Esophagus (tissue), 2 donors: ENCODE measurements at places on chromosomes 16 and 17. TPM values are rescaled to one million over a fixed set of nuclear protein-coding genes. Genes with fewer than 3 reads are reported as not detected.

Gene SSTR5
- polyA plus RNA-seq, result 0.05 TPM

Gene SMPD3
- polyA plus RNA-seq, result 4.0 TPM

Gene NPIPA8
- polyA plus RNA-seq, result 15.6 TPM

Gene C16orf92
- not detected for polyA plus RNA-seq

Gene HCRT
- polyA plus RNA-seq, result not detected

Gene ETV4
- polyA plus RNA-seq, result 4.1 TPM

Gene DHRS7C
- not detected for polyA plus RNA-seq

Gene UTS2R
- not detected for polyA plus RNA-seq

Gene NACA2
- polyA plus RNA-seq, result 0.19 TPM

Gene TBX2
- 6.2 TPM for polyA plus RNA-seq
